Germinal center (tissue), 1 donor: ENCODE measurements at places on chromosomes 6 and 20.

DNA sequence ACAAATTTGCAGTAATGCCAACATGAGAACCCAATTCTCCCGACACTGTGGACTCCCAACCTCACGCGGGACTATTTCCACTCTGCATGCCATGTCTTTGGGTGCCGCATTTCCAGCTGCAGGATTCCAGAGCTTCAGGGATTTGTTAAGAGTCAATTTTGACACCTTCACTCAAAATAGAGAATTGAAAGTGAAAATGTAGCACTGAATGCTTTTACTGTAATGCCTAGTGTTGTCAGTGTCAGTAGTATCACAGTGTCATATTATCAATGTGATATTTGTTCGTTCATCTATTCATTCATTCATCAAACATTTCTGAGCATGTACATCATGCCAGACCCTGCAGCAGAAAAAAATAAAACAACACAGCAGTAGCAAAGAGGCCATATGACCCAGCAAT lies 13.4 kb upstream of the FAM50B start:
- no peak for DNase-seq

GRCh38 chr6:4344317-4344899 lies 209.0 kb upstream of the ECI2 start:
- DNase-seq: no peak

DNA sequence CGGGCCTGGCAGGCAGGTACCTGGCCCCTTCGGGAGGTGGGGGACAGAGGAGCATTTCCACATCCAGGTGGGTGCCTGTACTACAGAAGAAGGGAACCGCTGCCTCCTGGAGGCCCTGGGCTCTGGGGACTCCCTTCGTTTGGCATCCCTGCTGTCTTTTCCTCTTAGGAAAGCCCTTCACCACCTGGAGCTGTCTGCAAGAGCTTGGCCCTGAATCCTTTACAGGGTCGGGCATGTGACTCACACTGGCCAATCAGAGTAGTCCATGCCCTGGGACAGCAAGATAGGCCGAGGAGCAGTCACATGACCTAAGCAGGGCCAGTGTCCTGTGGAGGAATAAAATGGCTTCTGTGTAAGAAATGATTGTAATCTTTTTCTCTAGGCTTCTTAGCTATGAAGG lies 224.9 kb downstream of the ANKRD60 start:
- DNase-seq: no peak

GRCh38 chr6:106128981-106129781 lies 43.0 kb downstream of the PRDM1 start:
- no peak for DNase-seq

DNA sequence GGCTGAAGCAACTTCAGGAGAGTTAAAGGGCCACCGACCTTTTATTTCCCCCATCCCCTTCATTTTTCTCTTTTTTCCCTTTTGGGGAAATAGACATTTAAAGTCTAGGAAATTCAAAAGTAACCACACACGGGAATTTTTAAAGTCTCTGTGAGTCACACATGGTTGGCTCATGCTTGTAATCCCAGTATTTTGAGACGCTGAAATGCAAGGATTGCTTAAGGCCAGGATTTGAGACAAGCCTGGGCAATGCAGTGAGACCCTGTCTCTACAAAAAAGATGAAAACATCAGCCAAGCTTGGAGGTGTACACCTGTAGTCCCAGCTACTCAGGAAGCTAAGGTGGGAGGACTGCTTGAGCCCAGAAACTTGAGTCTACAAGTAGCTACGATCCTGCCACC lies 34.2 kb downstream of the KATNA1 start:
- DNase-seq: no peak

DNA sequence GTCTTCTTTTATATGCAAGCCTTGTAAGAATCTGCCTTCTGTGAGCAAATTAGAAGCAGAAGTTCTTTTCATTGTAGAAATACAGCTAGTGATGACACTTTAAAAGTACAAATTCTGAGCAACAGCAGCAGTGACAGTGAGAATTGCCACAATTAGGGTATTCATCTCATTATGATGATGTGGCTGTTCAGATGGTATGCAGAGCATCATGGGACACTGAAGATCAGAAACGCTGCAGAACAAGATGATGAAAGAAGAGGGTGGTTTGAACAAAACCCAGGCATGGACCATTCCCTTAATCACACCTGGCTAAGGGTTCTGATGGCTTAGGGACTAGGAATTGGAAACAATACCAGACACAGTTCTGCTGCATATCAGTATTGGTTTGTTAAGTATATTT lies 312.7 kb upstream of the TBX18 start:
- no peak for DNase-seq

GRCh38 chr6:170357812-170358211 lies 51.3 kb downstream of the FAM120B start:
- DNase-seq: no peak
